T-helper 9 cell (primary cell): ENCODE measurements at places on chromosomes 4 and X.

DNA sequence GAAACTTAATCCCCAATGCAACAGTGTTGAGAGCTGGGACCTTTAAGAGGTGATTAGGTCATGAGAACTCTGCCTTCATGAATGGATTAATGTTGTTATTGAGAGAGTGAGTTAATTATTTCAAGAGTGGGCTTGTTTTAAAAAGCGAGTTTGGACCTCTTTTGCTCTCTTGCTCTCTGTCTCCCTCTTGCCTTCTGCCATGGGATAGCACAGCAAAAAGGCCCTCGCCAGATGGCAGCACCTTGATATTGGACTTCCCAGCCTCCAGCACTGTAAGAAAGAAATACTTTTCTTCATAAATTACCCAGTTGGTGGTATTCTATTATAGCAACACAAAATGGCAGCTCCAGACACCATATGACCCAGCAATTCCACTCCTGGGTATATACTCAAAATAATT is 7.0 kb upstream of the ATP6AP2 start:
- no peak for DNase-seq

DNA sequence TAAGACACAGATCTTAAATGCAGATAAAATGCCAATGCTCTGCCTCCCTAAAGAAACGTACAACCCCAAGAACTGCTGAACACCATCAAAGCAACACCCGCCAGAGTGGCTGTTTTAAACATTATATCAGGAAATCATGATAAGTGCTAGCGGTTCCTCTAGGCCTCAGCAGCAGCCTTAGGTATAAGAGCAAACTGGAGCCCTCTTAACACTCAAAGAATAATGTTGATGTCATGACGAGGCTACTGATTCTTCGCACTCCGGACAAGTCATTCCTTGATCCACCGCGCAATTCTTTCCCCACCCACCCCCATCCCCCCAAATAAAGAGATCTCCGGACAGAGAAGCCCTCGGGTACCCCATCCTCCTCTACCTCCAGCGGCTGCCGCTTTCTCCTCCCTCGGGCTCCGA is 507 bp downstream of the LIN54 start:
- no peak for DNase-seq

DNA sequence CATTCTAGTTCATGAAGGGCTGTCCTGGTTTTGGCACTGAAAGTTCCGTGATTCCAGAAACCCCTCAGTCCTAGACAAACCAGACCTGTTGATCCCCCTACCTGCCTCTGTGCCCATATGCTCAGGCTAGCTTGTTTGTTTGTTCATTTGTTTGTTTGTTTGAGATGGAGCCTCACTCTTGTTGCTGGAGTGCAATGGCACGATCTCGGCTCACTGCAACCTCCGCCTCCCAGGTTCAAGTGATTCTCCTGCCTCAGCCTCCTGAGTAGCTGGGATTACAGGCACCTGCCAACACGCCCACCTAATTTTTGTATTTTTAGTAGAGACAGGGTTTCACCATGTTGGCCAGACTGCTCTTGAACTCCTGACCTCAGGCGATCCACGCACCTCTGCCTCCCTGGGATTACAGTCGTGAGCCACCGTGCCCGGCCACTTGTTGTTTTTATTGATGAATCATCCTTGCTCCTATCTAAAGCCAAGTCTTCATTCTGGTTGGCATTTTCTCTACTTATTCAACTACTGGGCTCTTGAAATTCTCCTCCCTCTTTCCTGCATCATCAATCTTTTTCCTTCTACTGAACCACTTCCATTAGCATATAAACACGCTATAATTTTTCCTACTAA is 86.3 kb upstream of the BMP2K start:
- DNase-seq: no peak

DNA sequence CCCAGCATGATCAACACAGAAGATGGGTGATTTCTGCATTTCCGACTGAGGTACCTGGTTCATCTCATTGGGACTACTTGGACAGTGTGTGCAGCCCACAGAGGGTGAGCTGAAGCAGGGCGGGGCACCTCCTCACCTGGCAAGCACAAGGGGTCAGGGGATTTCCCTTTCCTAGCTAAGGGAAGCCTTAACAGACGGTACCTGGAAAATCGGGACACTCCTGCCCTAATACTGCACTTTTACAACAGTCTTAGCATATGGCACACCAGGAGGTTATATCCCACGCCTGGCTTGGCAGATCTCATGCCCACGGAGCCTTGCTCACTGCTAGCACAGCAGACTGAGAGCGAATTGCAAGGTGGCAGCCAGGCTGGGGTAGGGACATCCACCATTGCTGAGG is 92.9 kb upstream of the GRID2 start:
- DNase-seq: no peak

DNA sequence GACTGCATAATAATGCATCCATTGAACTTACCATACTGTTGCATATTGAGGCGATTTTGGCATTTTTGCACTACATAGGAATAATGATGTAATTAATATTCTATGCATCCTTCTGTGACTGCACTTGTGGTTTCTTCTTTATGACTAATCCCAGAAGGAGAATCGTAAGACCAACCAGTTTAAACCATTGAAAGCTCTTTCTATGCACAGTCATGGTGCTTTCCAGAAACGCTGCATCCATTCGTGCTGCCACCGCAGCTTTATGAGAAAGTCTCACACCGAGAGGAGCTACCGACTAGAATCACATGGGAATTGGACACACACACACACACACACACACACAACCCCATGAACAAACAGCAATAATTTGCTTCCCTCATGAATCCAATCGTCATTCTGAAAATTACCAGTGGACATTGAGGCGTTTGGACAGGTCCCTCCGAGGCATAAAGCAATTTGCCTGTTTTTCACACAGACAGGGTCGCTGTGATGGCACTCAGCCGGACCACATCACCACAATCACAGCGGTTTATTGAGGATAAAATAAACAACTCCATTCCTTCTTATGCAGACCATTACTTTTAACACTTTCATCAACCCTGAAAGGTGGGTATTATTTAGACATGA is 64.2 kb downstream of the PACRGL start:
- no peak for DNase-seq

GRCh38 chr4:139903845-139904244 is 238.2 kb downstream of the MGST2 start:
- DNase-seq: no peak

- DNase-seq: no peak
Measured at GRCh38 chrX:152646961-152647360, 9.3 kb downstream of the GABRQ start.

GRCh38 chr4:101258883-101259282 is 88.4 kb downstream of the PPP3CA start:
- DNase-seq: no peak

GRCh38 chrX:119638725-119639471 is 32.7 kb upstream of the NKRF start:
- no peak for DNase-seq

DNA sequence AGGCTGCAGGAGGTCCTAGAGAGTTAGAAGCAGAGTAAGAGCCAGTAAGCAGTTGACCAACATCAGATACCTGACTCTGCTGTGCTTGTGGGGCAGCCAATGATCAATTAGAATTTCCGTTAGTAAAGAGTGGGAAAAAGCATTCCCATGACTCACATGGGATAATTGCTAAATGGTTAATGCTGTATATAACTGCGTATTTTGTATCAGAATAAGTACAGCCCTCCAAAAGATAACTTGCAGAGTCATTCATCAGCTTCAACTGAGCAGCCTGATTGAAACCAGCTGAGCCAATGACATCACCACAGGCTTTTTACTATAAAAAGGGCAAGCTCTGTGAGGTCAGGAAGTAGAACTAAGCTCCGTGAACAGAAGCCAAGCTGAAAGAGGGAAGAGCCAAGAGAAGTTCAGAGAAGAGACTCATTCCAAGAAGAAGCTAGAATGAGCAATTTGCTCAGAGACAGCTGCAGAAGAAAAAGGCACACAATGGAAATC is 67.9 kb downstream of the PPP3CA start:
- DNase-seq: no peak

DNA sequence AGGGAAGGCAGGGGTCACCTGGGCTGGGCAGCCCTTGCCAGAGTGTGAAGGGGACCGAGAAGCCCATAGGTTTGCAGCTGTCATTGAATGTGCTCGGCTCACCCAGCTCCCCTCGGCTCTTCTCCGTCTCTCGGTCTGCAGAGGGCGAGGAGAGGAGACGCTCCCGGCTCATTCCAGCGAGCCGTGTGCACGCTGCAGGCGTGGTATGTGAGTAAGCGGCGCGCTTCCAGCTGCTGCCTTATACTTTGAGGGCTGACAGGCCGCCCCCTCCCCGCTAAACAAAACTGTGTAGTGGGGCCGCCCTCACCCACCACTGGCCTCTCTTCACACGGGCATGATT is 23.0 kb upstream of the BCORL1 start:
- no peak for DNase-seq

DNA sequence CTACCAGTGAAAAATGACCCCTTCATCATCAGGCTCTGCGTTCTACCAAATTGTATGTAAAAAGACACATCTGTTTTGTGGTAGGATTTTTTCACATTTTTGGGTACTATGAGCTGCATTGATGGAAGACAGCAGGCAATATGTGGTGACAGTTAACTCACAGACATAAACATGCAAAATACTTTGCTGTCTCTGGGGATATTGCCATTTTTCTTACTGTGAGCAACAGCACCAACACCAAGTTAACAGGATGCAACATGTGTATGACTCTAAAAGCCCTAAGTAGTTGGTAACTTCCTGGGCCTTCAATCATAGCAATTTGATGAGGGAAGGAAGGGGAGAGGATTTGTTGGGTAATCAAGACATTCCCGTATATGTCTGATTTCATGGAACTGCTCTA is 56.4 kb upstream of the DRP2 start:
- DNase-seq: no peak

- DNase-seq: no peak
Measured at GRCh38 chr4:37451656-37452055, 207.1 kb downstream of the NWD2 start.

GRCh38 chr4:109149836-109150235 is 152.6 kb downstream of the COL25A1 start:
- no peak for DNase-seq

DNA sequence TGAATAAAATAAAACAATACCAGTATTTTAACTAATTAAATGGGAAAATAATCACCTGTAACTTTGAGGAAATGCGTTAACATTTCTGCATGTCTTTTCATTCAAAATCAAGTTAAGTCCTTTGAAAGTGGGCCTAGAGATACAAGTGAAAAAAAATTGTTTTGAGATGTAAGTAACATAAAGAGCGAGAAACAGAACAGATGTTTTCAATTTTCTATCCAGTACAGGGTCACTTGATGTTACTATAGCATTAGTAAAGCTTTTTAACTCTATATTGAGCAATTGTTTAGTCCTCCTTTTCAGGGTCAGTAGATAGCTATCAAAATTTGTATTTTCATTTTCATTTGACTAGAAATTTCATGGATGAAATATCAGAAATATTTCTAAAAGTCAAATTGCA is 761.4 kb downstream of the CCSER1 start:
- no peak for DNase-seq

- DNase-seq: no peak
Measured at GRCh38 chr4:142874684-142875083, 28.6 kb upstream of the INPP4B start.

DNA sequence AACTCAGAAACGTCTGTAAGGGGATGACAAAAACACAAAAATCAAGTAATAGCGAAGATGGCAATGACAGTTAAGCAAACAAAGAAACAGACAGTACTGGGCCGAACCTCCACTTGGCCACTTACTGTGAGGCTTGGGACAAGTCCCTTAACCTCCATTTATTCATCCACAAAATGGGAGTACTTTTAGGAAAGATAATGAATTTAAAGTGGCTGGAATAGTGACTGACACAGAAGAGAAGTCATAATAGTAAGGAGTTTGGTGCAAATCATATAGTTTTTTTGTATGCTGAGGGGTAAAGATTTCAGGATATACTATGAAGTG is 1.4 kb upstream of the TLR6 start:
- DNase-seq: no peak

- DNase-seq: no peak
Measured at GRCh38 chrX:47172549-47172948, 21.1 kb upstream of the UBA1 start.

DNA sequence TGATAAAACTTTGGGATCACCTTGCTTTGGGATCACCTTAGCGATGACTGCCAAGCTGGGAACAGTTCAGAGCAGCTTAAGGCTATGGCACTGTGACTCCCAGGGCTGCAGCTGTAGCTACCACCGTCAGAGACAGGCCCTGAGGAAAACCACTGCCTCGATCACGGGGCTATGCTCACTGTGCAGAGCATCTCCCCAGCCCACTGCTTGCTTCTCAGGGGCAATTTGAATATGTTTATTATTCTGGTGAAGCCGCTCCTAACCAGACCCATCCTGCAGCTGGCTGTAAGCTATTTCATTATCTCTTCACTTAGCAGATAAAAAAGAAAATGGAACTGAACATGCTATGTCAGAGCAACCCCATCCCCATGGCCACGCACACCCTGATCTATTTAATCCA is 328.5 kb downstream of the EVC2 start:
- no peak for DNase-seq

- DNase-seq: no peak
Measured at GRCh38 chr4:144371485-144371884, 231.0 kb upstream of the GYPA start.

DNA sequence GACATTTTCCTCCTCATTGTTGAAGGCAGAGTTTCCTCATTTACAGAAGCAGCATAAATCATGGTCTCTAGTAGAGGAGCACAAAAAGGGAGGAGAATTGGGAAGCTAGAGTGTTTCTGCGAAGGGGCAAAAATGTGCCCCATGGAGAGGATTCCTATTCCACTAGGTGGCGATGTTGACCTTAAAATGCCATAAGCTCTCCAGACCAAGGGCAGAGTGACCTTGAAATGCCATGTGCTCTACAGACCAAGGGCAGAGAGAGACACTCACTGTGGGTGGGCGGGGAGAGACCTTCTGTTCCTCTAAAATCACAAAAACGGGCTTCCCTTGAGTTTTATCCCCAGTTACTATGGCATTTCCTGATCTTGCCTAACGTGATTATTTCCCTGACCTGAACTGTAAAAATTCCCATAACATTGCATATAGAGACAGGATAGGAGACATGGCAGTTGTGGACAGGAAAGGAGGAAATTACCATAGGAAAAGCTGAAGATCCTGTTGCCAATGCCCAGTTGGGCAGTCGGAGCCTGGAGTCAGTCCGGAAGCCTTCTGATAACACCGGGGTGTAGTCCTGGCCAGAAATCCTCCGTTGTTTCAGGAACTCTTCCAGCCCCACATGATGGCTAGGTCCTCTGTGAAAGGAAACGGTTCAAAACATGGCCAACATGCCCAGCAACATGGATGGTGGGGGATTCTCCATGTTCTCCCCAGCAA is 567.7 kb downstream of the MAGEB5 start:
- no peak for DNase-seq

DNA sequence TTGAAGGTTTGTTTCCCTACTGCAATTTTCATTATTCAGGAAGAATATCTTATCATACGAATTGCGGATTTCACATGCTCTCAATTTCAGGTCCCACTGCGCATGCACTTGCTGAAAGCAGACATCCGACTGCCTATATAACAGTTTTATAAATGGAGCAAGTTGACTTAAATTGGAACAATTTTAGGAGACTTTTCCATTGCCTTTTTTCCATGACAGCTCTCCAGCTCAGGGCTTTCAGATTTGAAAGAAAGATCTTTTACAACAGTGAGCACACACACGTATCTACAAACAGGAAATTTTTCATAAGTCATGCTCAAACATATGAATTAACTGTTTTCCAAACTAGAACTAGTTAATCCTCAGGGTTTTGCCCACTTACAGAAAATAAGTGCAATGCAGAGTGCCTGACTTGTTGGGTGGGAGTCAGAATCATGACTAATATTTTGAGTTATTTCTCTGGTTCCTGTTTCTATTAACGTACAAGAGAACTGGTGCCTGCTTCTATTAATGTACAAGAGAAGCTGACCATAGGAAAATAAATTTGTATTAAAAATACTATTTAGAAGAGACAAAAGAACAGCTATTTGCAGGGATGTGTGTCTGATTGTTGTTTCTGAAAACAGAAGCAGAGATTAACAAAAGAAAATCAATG is 137.9 kb downstream of the GPC3 start:
- no peak for DNase-seq
